Activated naive CD4-positive, alpha-beta T cell treated with Interleukin-2 at 50 U/mL for 16 hours (primary cell): ENCODE measurements at places on chromosomes 1 and 21.

GRCh38 chr1:119773711-119774241 is 5.1 kb upstream of the HMGCS2 start:
- no peak for DNase-seq

- no peak for DNase-seq
Measured at GRCh38 chr1:153358691-153358975, 979 bp downstream of the S100A9 start.

- no peak for DNase-seq
Measured at GRCh38 chr21:32958288-32959002, 67.3 kb upstream of the OLIG2 start.

DNA sequence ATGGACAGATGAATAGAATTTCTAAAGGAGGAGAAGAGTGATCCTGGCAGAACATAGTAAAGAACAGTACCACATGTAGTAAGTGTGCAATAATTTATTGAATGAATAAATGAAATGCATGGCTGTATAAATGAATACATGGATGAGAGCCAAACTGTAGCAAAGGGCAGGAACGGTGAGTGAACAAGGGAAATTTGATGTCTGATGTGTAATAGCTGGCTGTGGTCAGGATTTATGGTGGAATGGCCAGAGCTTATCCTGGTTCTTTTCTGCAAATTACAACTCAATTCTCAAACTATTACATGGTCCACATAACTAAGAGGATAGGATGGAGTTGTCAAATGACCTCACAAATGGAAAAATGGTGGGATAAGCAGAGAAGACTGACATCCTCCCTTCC is 43.2 kb upstream of the ARHGAP29 start:
- DNase-seq: no peak

GRCh38 chr1:168097921-168098528 is 38.7 kb downstream of the GPR161 start:
- no peak for DNase-seq

GRCh38 chr1:206757524-206758266 is 12.9 kb upstream of the IL19 start:
- DNase-seq: peak; percentile 34

- DNase-seq: no peak
Measured at GRCh38 chr1:6307099-6307498, 46.2 kb upstream of the GPR153 start.

- DNase-seq: no peak
Measured at GRCh38 chr1:53581476-53581875, 122.3 kb downstream of the DMRTB1 start.

DNA sequence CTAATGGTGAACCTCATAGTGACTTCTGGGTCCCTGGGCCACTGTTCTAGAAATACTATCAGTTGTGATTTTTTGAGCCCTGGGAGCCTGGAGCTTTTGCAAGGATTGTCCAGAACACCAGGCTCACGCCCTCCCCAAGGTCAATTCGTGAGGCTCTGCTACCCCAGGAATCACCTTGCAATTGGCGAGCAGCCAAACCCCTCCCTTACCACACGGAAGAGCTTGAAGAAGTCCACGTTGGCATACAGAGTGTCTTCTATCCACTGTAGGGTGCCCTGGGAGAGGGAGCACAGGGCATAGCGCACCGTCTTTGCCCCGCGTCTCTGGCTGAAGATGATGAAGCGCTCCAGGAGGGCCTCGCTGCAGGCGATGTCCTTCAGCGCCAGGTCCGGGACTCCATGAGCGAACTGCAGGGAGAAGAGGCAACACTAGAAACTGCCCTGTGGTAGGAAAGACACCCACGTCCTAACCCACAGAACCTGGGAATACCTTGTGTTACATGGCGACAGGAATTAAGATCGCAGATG is 22.3 kb downstream of the ABCA4 start:
- no peak for DNase-seq

GRCh38 chr1:209227941-209228340 is 355.6 kb upstream of the CAMK1G start:
- DNase-seq: no peak

GRCh38 chr21:42156690-42157605 is 62.0 kb upstream of the ABCG1 start:
- DNase-seq: no peak

DNA sequence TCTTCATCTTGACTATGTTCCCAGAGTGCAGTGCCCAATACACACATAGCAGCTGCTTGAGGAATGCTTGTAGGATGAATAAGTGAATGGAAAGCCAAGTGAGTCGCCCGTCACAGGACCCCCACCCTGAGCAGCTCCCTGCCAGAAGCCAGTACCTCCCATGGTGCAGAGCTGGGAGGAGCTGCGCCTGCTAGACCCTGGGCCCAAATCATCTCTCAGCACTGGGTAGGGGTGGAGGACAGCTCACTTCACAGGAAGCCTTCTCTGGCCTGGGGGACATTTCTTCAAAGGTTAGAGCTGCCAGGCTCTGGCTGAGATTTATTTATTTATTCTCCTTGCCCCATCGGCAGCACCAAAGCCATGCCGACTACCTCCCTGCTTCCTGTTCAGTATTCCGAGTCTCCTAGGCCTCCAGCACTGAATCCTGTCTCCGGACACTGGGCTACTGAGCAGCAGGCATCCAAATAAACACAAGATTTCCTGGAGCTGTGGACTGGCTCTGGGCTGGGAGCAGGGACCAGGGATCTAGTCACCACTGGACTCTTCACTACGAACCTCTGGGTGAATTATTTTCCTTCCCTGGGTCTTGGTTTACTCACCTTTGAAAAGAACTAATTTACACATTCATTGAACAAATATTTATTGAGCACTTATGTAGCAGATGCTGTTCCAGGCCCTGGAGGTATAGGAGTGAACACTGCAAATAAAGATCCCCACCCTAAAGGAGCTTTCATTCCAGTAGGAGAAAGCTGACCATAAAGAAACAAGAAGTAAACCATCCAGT is 187.7 kb downstream of the TRABD2B start:
- DNase-seq: no peak

DNA sequence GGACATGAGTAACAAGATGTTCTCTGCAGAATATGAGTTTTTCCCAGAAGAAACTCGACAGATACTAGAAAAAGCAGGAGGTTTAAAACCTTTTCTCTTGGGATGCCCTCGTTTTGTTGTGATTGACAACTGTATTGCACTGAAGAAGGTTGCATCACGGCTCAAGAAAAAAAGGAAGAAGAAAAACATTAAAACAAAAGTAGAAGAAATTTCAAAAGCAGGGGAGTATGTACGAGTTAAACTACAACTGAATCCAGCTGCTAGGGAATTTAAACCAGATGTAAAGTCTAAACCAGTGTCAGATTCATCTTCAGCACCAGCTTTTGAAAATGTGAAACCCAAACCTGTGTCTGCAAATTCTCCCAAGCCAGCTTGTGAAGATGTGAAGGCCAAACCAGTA is 92.5 kb downstream of the TTC3 start:
- DNase-seq: no peak

- no peak for DNase-seq
Measured at GRCh38 chr1:1631782-1632420, at the start of gene MMP23B. MMP23B (plus strand) TSS chr1:1632173; CDS start chr1:1632219, 46 bp downstream.

DNA sequence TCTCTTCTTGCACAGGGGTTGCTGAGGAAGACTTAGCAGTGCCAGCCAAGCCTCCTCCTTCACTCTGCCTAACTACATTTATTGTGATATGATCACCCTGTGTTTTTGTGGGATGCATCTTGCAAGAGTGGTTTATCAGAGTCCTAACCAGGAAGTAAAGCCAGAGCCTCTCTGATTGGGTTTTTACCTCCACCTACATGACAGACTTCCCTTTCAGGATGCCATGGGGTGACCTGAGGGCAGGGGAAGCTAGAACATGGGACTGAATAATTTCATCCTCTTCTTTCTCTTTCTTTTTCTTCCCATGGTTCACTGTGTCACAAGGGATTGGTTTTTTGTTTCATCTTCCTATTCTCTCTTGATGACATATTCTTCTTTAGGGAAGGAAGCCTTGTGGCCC is 146.6 kb downstream of the HHAT start:
- DNase-seq: no peak

- DNase-seq: no peak
Measured at GRCh38 chr1:25744636-25745425, 55.2 kb upstream of the SELENON start.

GRCh38 chr1:184649451-184649888 is 105.2 kb downstream of the EDEM3 start:
- DNase-seq: no peak

GRCh38 chr1:64513545-64513944 is 43.6 kb downstream of the CACHD1 start:
- DNase-seq: no peak

- DNase-seq: no peak
Measured at GRCh38 chr1:241250465-241250864, 106.5 kb downstream of the RGS7 start.

GRCh38 chr1:64295136-64295535 is 91.7 kb downstream of the UBE2U start:
- DNase-seq: no peak

DNA sequence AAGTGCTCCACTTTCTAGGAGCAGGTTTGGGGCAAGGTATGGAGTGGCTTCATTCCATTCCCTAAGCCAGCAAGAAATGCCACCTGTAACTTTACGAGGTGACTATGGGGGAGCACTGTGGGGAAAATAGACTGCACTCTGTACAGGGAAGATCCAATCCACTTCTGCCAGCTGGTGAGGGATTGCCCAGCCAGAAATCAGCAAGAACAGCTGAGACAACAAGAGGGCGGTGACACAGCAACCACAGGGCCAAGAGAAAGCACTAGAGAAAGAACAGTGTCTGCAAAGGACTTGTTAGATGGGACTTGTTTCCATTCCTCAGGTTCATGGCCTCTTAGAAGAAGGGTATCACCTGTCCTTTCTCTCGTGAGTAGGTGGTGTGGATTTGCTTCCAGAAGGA is 19.6 kb downstream of the CAPN8 start:
- DNase-seq: no peak

- DNase-seq: no peak
Measured at GRCh38 chr1:107535091-107535490, 394.3 kb downstream of the NTNG1 start.

GRCh38 chr1:30798389-30799232 is 41.0 kb upstream of the LAPTM5 start:
- no peak for DNase-seq

- DNase-seq: no peak
Measured at GRCh38 chr1:210234329-210234757, 1.7 kb downstream of the SERTAD4 start.
